Mammary epithelial cell (primary cell): ENCODE measurements at places on chromosomes 2 and 18. TPM values are rescaled to one million over a fixed set of nuclear protein-coding genes. Genes with fewer than 3 reads are reported as not detected.

KLHL30 gene
- 0.01 TPM for polyA plus RNA-seq

TMEM214 gene
- 84.8 TPM for polyA plus RNA-seq

DNA sequence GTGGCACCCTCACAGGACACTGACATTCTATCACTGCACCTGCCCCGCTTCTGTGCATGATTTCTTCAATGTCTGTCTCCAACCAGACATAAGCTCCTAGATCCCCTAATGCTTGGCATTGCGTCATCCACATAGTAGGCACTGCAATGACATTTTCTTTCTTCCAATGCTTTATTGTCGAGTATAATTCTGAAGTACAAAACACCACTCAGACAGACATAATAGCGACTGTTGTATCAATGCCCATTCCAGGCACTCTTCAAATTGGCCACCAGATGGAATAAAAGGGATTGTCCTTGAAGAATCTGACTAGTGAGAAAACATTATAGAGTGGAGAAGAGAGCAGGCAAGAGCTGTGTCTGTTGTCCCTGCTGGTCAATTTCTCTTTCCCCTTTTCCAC is 89.0 kb downstream of the LPIN1 start:
- DNase-seq, result no peak

DNA sequence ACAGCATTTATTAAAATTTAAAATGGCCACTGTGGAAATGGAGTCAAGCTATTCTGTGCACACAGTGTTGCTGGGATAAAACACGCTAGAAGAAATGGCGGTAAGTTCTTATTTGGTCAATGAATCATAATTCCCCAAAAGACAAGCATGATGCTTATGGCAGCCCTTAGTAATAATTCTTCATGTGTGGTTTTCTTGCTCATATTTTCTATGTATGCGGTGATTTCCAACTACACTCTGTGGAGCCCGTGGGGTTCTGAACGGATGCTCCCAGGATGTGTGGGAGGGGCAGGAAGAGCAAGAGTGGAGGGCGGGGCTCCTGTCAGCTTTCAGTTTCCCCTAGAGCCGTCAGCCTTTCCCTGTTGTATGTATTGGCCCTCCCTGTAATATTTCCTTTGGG is 91.7 kb upstream of the RMDN2 start:
- peak; percentile 25 for DNase-seq

DNA sequence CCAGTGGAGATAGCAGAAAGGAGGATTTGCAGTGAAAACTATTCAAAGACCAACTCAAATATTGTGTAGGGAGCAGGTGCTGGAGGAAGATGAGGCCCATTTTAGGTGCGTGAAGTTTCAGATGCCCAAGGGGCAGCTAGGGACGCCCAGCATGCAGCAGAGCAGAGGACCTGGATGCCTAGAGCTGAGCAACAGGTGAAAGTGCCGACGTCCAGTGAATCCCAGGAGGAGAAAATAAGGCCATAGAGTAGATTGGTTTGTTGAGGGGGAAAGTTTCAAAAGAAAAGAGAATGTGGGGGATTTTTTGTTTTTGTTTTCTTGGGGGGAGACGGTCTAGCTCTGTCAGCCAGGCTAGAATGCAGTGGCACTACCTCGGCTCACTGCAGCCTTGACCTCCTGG is 53.1 kb downstream of the OSBPL1A start:
- DNase-seq, result no peak

- DNase-seq, result no peak
Measured at GRCh38 chr2:73259704-73260337, 24.5 kb downstream of the FBXO41 start.

DNA sequence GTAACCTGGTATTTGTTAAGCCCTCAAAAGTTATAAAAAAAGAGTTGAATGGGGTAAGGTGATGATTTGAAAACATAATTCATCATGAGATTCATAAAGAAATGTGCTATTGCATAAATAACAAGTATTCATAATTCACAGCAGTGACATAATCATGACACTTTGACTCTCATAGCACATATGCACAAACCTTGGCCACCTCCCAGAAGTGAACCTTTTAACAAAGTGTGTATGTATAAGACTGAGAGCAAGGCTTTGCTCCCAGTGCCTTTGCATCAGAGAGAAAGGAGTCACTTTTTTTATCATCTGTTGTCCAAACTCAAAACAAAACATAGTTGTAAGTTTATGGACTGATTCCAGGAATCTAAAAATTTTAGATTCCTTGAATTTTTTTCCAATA is 15.0 kb upstream of the HTR2B start:
- DNase-seq, result no peak

GRCh38 chr18:48195787-48196186 is 213.4 kb downstream of the ZBTB7C start:
- no peak for DNase-seq

- no peak for DNase-seq
Measured at GRCh38 chr18:33291539-33291938, 149.0 kb downstream of the CCDC178 start.

DNA sequence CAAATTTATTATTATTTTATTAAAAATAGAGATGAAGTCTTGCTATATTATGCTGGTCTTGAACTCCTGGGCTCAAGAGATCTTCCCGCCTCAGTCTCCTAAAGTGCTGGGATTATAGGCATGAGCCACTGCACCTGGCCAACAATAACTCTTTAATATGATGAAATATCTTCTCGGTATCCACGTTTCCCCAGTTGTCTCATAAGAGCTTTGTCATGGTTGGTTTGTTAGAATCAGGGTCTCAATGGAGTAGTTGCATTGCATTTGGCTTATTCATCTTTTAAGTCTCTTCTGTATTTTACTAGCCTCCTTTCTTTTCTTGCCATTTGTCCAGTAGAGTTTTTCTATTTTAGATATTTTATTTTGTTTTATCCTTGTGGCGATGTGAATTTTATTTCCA is 32.7 kb upstream of the DLX2 start:
- DNase-seq, result no peak

GRCh38 chr18:69022426-69022825 is 224.5 kb downstream of the CCDC102B start:
- DNase-seq, result no peak

- DNase-seq, result no peak
Measured at GRCh38 chr2:12428786-12429185, 287.9 kb upstream of the TRIB2 start.

DNA sequence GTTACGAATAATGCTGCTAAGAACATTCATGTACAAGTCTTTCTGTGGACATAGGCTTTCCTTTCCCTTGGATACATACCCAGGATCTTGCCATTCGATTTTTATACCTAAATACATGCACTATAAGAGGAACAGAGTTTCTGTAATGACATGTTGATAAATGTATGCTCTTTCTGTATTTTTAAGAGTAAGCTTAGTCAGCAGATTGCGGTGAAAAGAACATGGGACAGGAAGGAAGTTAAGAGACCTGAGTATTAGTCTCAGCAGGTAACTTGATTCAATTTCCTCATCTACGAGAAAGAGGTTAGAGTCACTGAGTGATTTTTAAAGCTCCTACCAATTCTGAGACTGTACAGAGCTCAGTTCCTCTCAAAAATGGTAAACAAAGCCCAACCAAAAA is 2.6 kb upstream of the TLK1 start:
- DNase-seq, result no peak

- DNase-seq, result peak; percentile 94
Measured at GRCh38 chr18:23861805-23862470, 152.6 kb upstream of the TTC39C start.

- DNase-seq, result peak; percentile 18
Measured at GRCh38 chr2:26692897-26693849, 651 bp downstream of the KCNK3 start.
